NK-92 treated with Interleukin-12 subunit alpha and Interleukin-12 subunit beta, amount 100 ng/mL, for 24 hours (cell line): ENCODE measurements at places on chromosomes 7 and 10.

DNA sequence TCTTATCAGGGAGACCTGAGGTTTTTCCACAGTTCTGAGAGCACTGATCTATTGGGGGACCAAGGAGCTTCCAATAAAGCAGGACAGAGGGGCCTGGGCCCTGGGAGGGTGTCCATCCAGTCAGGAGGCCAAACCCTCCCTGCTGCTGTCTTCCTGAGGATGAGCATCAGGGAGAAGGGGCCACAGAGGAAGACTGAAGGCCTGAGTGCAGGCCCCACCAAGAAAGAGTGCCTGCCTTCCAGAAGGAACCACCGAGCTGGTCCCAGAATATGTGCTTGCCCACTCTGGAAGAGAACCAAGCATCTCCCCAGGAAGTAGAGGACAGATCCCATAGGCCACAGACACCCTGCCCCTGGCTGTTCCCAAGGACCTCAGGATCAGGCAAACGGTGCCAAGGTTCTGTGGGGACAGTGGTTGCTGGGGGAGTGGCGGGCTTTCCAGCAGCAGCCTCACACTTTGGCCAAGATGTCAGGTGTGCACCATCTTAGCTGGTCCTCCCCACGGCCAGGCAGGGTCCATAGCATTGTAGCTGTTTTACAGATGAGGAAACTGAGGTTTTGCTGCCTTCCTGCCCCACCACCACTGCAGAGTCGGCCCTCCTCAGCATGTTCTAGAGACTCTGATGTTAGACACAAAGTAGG, 199.4 kb downstream of the GRID1 start:
- DNase-seq, result no peak

DNA sequence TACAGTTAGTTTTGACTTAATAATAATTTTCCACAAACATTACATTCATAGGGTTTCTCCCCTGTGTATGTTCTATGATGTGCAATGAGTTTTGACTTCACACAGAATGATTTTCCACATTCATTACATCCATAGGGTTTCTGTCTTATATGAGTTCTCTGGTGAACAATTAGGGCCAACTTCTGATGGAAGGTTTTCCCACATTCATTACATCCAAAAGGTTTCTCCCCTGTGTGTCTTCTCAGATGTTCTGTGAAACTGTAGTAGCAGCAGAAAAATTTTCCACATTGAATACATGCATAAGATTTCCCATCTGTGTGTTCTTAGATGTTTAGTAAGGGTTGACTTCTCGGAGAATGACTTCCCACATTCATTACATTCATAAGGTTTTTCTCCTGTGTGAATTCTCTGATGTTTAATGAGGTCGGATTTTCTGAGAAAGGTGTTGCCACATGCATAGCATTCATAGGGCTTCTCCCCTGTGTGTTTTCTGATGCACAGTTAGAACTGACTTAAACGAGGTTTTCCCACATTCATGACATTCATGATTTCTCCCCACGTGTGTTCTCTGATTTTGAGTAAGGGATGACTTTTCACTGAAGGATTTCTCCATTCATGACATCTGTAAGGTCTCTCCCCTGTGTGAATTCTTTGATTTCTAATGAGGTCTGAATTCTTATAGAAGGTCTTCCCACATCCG, 118.5 kb downstream of the ZNF33B start:
- DNase-seq, result no peak

GRCh38 chr10:22825841-22826240, 102.0 kb upstream of the ARMC3 start:
- no peak for DNase-seq

DNA sequence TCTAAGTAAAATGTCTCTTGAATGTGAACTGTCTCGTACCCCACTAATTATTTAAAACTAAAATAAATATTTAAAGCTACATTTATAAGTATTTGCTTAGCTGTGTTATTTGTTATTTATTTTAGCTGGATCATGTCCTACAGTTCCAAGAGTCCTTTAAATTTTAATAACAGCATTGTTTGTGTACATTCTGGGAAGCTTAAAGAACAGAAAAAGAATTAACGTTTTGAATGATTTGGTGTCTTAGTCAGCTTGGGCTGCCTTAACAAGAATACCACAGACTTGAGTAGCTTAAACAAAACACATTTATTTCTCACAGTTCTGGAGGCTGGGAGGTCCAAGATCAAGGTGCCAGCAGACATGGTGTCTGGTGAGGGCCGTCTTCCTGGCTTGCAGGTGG, 107.4 kb downstream of the ITIH5 start:
- DNase-seq, result no peak

GRCh38 chr7:74441801-74442200, 11.9 kb upstream of the GTF2IRD1 start:
- DNase-seq, result no peak
